ENCODE measurements at places on chromosomes 16 and 17.
A peak's percentile ranks its signal among the peaks of the same experiment; 100 is the strongest.

GRCh38 chr17:3698139-3698538 lies 2.2 kb upstream of the P2RX5 start:
- DNase-seq: no peak

DNA sequence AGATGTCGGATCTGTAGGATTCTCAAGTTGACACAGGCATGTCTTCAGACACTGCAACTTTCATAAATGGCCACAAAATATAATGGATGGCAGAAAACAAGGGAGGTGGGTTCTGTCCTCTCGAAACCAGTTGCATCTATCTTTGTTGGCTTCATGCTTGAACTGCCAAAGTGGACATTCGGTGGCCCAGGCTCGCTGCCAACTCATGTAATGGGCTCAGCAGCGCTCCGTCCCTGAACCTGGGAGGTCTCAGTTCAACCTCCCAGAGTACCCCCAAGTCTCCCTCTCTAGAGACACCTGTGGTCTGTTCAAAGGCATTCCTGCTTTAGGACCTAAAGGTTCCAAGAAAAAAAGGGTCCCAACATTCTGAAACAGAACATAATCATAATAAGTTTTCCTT lies 71.9 kb downstream of the NXN start:
- no peak for DNase-seq

- DNase-seq: no peak
These were observed 24.6 kb upstream of the DLX4 start for GRCh38 chr17:49944273-49944870.

- DNase-seq: peak; percentile 39
These were observed 354 bp upstream of the ESRP2 start for GRCh38 chr16:68236137-68236825.

- no peak for DNase-seq
These were observed 628 bp upstream of the BLMH start for GRCh38 chr17:30292286-30292858.

- peak; percentile 62 for DNase-seq
These were observed 2.1 kb downstream of the GSE1 start for GRCh38 chr16:85615014-85615851.

DNA sequence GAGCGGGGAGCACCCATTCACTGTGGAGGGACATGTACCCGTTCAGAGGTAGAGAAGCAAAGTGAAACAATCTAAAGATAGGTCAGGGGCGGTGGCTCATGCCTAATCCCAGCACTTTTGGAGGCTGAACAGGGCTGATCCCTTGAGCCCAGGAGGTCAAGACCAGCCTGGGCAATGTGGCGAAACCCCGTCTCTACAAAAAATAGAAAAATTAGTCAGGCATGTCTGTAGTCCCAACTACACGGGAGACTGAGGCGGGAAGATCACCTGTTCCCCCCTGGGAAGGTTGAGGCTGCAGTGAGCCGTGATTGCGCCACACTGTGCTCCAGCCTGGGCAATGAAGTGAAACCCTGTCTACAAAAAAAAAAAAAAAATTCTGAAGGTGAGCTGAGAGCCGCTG lies 21.7 kb downstream of the MYL4 start:
- DNase-seq: no peak

GRCh38 chr16:24610416-24610755 lies 71.0 kb downstream of the RBBP6 start:
- peak; percentile 4 for DNase-seq

DNA sequence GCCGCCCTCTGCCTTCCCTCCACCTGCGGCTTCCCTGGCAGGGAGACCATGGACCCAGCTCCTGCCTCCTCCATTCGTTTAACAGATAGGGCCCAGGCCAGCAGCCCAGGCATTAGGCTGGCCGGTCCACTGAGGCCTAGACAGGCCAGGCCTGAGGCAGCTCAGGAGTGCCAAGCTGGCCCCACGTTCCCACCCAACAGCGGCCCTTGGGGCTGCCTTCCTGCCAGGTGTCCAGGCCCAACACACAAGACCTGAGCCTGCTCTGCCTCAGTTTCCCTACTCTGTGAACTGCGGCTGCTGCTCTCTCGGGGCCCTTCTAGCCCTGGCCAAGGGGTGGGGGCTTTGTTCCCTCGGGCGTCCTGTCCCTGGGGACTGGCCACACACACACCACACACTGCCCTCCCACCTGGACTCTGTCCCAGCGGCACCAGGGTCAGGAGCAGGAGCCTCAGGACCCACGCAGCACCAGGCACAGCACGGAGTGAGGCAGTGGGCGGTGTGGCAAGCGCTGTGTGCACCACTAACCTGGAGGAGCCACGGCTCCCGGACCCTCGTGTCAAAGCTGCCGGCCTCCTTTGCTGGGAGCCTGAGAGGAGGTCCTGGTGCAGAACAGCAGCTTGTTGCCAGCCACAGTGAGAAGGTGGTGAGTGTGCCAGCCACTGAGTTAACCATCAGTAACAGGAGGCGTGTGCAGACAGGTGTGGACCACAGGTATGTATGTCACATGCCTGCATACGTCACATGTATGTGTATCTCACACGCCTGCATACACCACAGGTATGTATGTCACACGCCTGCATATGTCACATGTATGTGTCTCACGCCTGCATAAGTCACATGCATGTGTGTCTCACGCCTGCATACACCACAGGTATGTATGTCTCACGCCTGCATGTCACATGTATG lies 14.6 kb upstream of the CDH15 start:
- DNase-seq: no peak

DNA sequence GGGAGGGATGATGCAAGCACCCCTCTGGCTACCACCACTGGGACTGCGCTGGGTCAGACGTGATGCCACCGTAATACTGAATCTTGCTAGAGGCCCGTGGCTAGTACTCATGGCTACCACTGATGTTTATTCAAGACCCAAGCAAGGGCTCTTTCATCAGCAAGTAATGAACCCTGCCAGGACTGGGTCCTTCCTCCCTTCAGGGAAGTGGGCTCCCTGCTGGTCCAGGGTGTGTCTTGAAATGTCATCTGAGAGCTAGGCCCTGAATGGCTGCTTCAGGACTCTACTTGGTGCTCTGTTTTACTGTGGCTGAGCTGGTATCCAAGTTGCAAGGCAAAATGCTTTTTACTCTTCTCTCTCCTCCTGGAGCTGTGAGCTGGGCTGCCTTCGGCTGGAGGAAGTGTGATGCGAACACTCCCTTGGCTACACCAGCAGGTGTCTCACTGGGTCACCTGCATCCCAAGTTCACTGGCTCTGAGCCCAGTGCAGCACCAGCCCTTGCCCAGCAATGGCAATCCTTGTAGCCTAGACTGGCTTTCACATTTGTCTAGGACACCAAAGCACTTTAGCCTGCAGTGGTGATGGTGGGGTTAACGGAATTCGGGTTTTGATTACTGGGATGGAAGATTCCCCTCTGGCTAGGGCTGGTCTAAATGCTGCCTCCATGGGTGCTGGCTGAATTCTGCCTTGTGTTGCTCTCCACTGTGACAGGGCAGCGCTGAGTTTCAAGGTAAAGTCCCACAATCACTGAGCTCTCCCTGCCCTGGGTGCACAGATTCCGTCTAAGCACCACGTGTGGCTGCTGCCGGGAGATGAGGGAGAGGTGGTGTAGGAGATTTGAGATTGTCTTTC lies 98.6 kb downstream of the USP22 start:
- peak; percentile 27 for DNase-seq

DNA sequence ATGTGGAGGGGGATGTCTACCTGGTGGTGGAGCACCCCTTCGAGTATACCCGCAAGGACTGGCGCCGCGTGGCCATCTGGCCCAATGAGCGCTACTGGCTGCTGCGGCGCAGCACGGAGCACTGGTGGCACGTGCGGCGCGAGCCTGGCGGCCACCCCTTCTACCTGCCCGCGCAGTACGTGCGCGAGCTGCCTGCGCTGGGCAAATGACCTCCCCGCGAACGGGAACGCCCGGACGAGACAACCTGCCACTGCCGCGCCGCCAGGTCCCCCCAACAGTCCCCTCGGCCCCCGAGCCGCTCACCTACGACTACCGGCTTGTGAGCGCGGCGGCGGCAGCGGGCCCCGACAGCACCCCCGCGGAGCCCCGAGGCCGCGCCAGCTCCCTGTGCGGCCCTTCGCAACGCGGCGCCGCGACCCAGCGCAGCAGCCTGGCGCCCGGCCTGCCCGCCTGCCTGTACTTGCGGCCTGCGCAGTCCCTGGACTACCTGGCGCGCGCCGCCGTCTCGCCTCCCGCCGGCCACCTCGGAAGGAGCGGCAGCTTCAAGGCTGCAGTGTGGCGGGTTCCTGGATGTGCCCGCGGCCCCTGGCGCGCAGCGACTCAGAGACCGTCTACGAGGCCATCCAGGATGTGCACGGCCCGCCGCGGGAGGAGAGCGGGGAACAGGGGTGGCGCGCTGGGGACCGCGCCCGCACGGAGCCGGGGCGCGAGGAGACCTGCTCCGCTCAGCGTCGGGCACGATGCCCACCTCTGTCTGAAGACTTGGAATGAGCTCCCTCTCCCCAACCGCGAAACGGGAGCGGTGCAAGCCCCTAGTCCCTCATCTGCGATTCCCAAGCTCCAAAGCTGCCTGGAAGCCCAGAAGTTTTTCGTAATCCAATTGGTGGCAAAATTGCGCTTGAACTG lies 48.7 kb upstream of the AMZ2 start:
- peak; percentile 51 for DNase-seq

DNA sequence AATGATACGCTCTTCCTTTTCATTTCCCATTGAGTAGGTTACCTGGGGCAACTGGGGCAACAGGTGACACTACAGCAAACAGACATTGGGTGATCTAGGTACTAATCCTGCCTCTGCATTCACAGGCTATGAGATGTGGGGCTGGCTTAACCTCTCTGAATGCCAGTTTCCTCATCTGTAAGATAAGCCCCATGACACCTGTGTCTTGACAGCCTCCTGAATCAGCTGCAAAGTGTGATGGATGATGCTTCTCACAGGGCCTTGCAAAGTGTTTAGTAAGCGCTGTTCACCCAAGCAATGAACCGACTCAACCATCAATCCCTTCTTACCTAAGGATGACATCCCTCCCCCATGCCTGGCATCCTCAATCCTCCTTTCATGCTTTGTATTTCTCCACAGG lies 322.8 kb downstream of the XYLT1 start:
- no peak for DNase-seq

DNA sequence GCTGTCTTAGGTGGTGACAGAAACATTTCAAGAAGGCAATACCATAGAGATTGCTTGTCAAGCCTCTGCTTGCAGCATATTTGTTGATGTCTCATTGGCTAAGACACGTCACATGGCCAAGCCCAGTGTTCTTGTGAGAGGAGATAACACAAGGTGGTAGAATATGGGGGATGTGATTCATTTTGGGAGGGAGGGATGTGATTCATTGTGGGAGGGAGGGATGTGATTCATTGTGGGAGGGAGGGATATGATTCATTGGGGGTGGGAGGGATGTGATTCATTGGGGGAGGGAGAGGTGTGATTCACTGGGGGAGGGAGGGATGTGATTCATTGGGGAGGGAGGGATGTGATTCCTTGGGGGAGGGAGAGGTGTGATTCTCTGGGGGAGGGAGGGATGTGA lies 470.5 kb upstream of the SALL1 start:
- no peak for DNase-seq

DNA sequence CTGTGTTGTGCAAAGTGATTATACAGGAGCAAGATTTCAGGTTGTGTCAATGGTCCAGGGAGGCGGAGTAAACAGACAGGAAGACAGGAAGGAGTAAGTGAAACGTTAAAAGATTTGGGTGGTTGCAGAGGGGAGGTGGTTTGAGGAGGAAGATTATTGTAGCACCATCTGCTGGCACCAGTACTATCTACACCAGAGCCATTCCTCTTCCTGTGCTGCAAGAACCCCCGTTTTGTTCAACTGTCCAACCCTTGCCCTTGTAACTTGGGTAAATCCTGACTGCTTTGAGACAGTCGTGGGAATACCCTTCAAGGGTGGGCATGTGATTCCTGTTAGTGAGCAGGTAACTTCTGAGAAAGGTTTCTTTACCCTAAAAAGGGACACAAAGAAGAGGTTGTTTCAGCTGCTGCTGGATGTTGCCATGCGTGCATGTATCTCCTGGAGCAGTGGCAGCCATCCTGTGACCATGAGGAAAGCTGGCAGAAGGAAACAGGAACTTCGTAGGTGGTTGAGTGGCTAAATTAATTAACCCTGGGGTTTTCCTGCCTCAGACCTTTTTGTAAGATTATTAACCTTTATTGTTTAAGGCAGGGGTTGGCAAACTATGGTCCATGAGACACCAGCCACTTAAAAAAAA lies 124.1 kb downstream of the PRKCA start:
- peak; percentile 43 for DNase-seq

DNA sequence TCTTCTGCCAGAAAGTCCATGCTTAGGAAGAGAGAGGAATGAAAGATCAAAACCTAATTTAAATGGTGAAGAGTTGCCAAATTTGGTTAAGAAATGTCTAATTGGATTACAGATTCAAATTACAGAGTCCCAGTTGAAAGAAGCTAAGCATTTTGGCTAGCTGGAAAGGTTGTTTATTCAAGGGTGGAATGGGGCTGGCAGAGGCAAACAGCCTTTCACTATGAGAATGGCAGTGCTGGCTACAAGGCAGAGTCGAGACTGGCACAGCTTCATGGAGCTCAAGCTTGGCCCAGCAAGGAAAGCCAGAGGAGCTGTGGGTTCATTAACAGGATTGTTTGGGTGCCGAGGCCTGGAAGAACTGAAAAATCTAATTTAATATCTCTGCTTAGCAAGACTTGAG lies 13.6 kb downstream of the MAP3K3 start:
- no peak for DNase-seq

GRCh38 chr17:47701608-47702007 lies 7.6 kb downstream of the TBKBP1 start:
- no peak for DNase-seq

- no peak for DNase-seq
These were observed 161.0 kb downstream of the FTO start for GRCh38 chr16:53864819-53865493.

DNA sequence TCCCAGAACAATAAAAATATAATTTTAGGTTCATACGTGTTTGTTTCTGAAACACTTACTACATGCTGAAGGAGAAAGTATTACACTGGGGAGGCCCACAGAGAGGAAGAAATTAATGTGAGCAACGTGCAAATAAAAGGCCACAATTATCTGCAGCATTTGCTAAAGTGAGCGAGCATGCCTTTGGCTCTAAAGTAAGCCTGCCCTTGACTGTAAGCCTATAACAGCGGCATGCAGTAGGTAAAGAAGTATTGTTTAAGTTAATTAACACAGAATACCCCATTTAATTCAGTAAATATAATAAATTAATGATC lies 13.2 kb upstream of the COTL1 start:
- no peak for DNase-seq

GRCh38 chr17:45436161-45436560 lies 3.5 kb upstream of the ARHGAP27 start:
- no peak for DNase-seq

- no peak for DNase-seq
These were observed 1.6 kb downstream of the HEATR3 start for GRCh38 chr16:50067290-50067853.

GRCh38 chr16:88458039-88458772 lies 5.1 kb downstream of the ZFPM1 start:
- DNase-seq: no peak

Data from activated CD4-positive, alpha-beta T cell treated with anti-CD3 and anti-CD28 coated beads, Interleukin-2, amount 50 U/mL, for 48 hours (primary cell).